ENCODE measurements at places on chromosomes 4 and X.

DNA sequence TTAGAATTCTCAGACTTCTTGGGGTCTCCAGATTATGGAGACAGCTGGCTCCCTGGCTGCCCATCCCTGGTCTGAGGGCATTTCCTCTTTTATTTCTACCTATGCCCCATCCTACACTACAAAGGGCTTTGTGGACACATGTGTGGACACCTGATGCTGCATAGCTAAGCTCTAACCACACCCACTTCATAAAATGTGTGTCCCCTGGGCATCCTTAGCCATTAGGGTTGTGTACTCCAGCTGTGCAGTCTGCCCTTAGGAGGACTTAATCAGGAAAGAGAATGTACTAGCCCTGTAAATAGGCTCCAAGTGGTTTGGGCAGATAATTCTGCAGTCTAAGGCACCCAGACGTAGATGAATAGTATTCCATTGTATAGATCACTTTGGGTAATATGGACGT is 47.0 kb downstream of the COQ2 start:
- DNase-seq, result no peak

- DNase-seq, result no peak
Measured at GRCh38 chrX:29254515-29254914, 667.3 kb downstream of the IL1RAPL1 start.

GRCh38 chr4:73676861-73677323 is 56.7 kb upstream of the RASSF6 start:
- no peak for DNase-seq

DNA sequence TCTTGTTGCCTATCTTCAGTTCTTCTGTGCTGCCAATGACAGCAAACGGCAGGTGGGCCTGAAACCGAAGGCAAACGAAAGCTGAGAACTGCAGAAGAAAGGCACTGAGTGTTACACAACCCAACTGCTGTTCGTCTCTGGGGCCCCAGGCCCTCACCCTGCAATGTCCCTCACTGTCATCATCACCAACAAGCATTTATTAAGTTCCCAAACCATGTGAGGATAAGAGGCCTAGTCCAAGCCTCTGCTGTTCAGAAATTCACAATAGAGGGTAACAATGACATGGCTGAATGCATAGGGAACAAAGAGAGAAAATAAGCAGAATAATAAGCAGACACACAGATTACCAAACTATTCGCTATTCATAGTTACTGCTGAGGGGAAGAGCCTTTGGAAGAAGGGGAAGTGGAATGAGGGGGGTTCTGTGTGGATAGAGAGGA is 34.5 kb upstream of the NKRF start:
- no peak for DNase-seq

DNA sequence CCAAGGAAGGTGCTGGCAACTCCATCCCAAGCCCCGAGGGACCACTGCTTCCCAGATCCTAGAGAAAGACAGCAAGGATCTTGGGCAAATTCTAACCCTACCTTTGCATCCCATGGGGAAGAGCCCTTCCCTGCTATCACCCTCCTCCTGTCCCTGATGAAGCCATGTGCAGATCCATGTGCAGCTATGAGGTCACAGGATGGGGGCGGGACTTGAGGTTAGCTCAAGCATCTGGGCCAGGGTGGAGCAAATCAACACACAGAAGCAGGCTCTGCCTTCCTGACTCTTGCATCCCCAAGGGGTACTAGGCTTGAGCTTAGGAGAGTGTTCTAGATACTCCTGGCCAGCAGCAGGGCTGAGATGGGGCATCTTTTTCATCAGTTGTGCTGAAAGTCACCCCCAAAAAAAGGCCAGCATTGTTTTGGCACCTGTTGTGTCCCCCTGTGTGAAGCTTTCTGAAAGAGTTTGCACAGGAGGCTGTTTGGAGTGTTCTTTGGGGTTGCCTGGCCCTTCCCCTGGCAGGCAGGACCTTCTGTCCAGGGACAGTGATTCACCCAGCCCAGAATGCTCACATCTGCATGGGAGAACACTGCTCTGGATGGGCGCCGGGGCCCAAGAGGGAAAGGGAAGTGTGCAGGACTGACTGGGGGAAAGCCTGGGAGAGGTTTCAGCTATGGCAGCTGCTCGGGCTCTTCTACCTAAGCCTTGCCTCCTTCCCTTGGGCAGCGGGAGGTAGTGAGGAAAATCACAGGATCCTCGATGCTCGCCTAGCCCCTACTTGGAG is 50.8 kb downstream of the PRPS1 start:
- no peak for DNase-seq

GRCh38 chr4:82785611-82786400 is 12.8 kb downstream of the SCD5 start:
- DNase-seq, result no peak

DNA sequence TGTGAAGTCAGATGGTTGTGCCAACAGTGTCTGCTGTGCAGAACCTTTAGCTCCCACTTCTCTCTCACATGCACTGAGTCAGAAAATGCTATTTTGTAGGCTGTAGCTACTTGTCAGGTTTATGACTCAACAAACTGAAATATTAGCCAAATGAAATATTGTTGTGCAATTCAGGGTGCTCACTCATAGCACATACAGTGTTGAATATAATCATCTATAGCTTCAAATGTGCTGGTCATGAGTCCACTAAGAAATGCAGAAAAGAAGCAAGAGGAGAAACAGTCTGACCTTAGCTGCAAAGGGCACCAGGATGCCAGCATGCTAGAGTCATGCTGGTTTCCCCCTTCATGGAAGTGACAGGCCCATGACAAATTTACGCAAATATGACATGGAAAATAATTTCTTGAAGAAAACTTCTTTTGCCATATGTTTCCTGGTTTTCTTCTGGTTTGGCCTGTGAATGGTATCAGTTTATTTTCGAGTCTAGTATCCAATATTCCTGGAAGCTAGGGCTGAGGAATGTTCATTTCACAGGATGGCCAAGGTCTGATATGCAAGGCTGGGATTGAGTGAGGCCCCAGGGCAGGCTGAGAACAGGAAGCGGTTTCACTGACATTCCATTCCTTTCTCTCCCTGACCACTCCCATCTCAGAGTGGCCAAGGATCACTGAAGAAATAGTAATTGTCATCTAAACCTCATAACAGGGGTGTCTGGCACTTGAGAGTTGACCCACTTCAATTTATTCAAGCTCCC is 10.3 kb upstream of the CXCL2 start:
- DNase-seq, result no peak

- DNase-seq, result no peak
Measured at GRCh38 chr4:159360549-159360948, 257.7 kb downstream of the RAPGEF2 start.

DNA sequence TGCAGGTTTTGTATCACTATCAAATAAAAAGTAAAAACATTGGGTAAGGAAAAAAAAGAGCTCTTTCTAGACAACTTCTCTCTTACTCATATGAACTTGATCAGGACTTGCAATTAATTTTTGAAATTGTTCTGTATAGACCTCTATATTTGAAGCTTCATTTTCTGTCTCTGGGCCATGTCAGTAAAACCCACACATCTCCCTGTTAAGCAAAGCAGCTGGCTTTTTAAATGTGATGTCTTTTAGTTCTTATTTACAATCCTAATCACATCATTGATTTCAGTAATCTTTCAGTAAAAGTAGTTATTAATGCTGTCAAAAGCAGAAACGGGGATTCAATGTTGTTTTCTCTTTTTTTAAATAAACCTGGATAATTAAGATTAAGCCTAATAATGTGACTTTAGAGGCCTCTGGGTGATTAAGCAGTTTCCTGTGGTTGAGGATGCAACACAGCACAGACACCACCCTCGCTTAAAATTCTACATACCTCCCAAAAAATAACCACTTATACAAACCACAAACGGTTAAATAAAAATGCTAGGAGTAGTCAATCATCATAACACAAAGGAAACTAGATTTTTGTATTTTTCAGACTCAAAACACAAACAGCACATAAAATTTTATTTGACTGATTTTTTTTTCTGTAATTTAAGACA is 5.2 kb upstream of the PCDH10 start:
- DNase-seq, result no peak

DNA sequence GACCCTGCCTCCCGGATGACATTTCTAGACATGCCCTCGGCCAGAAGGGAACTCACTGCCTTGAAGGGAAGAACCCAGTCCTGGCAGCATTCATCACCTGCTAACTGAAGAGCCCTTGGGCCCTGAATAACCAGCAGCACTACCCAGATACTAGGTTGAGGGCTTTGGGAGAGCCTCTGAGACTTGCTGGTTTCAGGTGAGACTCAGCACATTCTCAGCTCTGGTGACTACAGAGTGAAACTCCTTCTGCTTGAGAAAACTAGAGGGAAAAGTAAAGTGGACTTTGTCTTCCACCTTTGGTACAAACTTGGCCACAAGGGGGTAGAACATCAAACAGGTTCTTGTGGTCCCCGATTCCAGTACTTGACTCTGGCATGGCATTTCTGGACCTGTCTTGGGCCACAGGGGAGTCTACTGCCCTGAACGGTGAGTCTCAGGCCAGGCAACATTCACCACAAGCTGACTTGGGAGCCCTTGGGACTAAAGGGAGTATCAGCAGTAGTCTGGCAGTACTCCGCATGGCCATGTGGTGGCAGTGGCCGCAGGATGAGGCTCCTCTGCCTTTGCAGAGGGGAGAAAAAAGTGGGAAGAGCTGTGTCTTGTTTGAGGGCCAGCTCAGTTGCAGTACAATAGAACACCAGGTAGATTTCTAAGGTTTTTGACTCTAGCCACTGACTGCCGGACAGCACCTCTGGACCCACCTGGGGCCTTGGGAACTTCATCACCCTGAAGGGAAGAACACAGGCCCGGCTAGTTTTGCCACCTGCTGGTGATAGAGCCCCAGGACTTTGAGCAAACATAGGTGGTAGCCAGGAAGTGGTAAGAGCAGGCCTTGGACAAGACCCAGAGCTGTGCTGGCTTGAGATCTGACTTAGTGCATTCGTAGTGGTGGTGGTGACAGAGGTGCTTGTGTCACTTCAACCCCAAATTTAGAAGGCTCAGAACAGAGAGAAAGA is 414.8 kb downstream of the OPHN1 start:
- DNase-seq, result no peak

GRCh38 chr4:24266951-24267722 is 317.2 kb downstream of the DHX15 start:
- no peak for DNase-seq

DNA sequence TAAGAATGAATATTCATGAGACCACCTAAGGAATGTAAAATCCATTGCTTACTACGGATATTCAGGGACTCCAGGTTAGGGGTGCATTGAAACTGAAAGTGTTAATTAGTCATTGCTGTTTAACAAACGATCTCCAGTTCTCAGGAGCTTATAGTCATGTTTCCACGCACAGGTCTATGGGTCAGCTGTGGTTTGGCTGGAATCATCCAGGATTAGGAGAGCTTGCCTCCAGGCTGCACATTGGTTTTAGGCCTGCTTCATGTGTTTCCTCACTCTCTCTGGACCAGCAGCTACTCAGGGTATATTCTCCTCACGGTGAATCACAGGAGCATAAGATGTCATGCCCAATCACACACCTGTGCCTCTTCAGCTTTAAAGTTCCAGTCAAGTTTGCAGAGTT is 98.9 kb downstream of the ATXN3L start:
- DNase-seq, result no peak

DNA sequence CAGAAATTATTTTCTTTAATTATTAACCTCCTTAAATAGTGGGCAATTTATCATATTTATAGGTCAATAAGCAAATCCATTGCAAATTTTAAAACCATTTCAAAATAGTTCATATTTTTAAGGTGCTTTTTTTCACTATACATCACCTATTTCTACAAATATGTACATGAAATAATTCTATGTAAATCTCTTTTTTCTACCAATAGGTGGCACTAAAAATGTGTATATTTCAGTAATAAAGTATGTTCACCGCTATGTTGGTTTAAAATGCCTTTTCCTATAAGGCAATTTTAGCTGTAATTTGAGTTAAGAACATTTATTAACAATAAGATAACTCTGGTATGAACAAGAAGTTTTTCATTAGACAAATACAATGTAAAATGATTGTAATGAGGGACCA is 672.2 kb downstream of the KCTD8 start:
- DNase-seq, result no peak

- DNase-seq, result no peak
Measured at GRCh38 chrX:129462707-129463106, 60.6 kb downstream of the SMARCA1 start.

DNA sequence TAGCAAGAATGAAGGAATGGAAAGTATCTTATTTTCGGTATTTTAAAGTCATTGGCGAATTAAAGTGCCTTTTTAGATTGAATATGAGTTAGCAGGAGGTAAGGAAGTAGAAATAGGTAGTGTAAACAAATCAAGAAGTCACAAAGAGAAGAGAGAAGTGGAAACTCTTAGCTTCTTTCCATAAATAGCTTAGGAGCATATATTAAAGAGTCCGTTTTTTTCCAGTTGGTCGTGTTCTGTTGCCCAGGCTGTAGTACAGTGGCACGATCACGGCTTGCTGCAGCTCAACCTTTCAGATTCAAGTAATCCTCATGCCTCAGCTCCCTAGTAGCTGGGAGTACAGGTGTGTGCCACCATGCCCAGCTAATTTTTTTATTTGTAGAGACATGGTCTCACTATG is 56.4 kb downstream of the UBE2K start:
- DNase-seq, result no peak

GRCh38 chrX:152149648-152150047 is 11.3 kb upstream of the MAGEA10 start:
- no peak for DNase-seq

GRCh38 chr4:151029537-151029936 is 14.5 kb upstream of the LRBA start:
- DNase-seq, result no peak

GRCh38 chrX:20947411-20947912 is 426.8 kb upstream of the CNKSR2 start:
- DNase-seq, result no peak

GRCh38 chr4:21656832-21657231 is 291.7 kb downstream of the KCNIP4 start:
- no peak for DNase-seq

- DNase-seq, result no peak
Measured at GRCh38 chr4:130922955-130923354, 1827.0 kb downstream of the C4orf33 start.

Measured in amygdala (tissue), 56 donors.